Epithelial cell of prostate (primary cell): ENCODE measurements at places on chromosomes 16 and 17.

DNA sequence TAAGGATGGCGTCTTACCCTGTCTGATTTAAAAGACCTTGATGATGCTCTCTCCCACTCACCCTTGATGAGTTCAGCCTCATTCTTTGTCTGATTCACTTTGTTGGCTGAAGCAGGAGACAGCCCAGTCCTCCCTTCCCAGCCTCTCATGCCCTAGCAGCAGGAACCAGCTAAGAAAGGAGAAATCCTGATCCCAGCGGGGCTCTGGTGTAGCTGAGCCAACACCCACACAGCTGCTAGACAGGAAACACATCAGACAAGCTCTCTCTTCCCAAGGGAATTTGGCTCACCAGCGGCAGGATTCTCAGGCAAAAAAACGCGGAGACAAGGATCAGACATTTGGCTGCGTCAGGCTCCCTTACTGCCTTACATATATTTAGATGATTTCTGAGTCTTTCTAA is 211.5 kb downstream of the CDH11 start:
- DNase-seq = no peak

DNA sequence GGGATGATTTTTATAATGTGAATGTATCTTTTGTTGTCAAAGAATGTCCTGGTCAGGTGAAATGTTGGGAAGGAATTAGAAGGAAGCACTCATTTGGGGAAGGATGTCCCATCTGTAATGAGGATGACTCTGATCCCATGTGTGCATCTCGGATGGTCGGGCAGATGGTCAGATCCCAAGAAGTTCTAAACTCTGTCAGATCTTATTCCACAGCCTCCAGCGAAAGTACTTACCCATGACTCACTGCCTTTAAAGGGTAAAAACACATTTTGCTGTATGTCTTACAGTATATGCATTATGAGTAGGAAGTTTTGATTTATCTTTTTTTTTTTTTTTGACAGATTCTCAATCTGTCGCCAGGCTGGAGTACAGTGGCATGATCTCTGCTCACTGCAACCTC is 548 bp upstream of the KRTAP4-11 start:
- DNase-seq = no peak

- no peak for DNase-seq
Observed at GRCh38 chr16:89022051-89022836, 45.2 kb upstream of the CBFA2T3 start.

DNA sequence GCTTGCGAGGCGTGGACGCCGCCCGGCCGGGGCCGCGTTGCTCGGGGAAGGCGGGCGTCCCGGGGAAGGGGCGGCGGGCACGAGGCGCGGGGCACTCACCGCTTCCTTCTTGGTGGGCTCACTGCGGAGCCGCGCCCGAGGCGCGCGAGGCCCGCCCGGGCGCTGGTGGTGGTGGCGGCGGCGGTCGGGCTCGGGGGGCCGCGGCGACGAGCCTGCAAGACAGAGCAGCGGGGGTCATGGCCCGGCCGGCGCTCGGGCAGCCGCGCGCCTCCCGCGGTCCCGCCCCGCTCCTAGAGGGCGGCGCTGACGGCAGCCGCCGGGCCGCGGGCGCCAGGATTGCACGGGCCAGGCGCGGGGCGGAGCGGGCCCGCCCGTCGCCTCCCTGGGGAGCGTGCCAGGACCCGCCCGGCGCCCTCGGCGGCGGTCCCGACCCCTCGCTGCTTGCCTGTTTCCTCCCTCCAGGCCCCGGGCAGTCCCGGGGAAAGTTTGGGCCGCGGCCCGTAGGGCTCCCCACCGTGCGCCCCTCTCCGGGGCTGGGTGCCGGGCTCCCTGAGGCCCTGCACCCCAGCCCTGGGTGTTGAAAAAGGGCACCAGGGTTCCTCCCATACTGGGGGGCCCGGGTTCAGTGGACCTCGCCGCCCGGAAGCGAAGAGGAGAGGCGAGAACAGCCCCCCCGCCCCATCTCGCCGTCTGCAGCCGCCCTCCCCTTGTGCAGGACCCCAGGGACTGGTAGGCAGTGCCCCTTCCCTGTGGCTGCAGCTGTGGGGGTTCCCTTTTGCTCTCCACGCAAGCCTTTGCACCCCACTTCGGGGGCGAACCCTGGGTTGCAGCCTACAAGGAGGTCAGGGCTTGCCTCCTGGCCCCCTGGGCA is at the start of gene C16orf74:
Gene C16orf74 (minus strand): TSS at position 270 of the 871 bp plus-strand sequence. CDS start 15,879 bp downstream, outside the sequence.
- DNase-seq = no peak

DNA sequence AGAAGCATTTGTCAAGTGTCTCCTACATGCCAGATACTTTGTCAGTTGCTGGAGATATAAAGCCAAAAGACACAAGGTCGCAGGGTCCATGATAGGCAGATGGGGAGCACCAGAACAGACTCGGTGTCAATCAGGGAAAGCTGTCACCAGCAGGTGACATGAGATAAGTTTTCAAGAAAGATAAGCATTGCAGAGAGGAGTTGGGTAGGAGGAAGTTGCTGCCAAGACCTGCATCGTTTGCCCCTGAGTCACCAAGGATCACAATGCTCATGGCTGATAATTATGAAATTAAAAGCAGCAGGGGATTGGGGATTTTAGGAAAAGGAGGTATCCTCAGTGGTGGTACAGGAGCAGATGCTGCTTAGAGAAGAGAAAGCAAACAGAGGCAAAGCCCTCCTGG is 551.1 kb upstream of the CDH11 start:
- DNase-seq = no peak

DNA sequence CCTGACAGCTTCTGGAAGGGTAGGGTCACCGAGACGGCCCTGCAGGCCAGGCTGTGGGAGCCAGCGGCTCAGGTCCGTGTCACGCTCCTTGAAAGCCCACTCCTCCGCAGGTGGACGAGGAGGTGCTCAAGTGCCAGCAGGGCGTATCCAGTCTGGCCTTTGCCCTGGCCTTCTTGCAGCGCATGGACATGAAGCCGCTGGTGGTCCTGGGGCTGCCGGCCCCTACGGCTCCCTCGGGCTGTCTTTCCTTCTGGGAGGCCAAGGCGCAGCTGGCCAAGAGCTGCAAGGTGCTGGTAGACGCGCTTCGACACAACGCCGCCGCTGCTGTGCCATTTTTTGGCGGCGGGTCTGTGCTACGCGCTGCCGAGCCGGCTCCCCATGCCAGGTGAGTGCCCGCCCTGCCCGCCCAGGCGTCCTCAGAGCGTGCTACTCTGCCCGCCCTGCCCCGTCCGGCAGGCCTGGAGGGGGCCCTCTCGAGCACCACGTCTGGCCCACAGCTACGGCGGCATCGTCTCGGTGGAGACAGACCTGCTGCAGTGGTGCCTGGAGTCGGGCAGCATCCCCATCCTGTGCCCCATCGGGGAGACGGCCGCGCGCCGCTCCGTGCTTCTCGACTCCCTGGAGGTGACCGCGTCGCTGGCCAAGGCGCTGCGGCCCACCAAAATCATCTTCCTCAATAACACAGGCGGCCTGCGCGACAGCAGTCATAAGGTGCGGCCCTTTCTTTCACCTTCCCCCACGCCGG is 1.3 kb downstream of the NAGS start:
- no peak for DNase-seq

GRCh38 chr17:77867308-77867781 is 91.2 kb upstream of the TNRC6C start:
- DNase-seq = no peak

GRCh38 chr16:46862555-46863447 is 21.4 kb upstream of the GPT2 start:
- DNase-seq = no peak

DNA sequence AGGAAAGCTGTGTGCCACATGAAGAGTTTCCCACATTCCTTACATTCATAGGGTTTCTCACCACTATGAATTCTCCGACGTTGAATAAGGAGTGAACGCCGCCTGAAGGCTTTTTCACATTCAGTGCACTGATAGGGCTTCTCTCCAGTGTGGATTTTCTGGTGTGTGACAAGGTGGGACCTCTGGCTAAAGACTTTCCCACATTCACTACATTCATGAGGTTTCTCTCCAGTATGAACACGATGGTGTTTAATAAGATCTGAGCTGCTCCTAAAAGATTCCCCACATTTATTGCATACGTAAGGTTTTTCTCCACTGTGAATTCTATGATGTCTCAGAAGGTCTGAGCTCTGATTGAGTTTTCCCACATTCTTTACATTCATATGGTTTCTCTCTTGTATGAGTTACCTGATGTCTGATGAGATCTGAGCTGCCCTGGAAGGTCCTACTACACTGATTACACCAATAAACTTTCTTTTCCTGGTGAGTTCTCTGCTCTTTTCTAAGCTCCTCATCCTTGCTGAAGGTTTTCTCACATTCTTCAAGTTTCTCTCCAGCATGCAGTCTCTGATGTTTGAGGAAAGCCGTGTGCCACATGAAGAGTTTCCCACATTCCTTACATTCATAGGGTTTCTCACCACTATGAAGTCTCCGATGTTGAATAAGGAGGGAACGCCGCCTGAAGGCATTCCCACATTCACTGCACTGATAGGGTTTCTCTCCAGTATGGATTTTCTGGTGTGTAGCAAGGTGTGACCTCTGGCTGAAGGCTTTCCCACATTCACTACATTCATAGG is 10.0 kb downstream of the ZNF594 start:
- no peak for DNase-seq

- no peak for DNase-seq
Observed at GRCh38 chr16:10878644-10879501, 1.9 kb downstream of the CIITA start.

DNA sequence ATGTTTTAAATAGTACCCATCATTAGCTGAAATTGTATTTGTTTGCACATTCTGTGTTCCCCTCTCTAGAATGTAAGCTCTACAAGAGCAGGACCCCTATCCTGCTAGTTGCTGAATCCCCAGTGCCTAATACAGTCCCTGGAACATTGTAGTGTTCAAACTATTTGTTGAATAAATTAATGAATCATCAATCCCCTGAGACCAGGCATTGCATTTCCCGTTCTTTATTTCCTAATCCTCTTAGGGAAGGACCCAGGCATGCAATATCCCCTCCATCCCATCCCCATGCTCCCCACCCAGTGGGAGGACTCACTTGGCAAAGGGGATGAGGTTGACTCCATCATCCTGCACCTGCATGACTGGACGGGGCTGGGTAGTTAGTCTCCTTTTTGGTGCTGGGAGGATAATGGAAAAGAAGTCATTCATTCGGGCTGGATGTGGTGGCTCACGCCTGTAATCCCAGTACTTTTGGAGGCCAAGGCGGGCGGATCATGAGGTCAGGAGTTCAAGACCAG is 3.2 kb downstream of the INCA1 start:
- DNase-seq = no peak

- no peak for DNase-seq
Observed at GRCh38 chr17:1216217-1217088, 36.7 kb upstream of the ABR start.
